ENCODE measurements at places on chromosomes 6 and 20.

DNA sequence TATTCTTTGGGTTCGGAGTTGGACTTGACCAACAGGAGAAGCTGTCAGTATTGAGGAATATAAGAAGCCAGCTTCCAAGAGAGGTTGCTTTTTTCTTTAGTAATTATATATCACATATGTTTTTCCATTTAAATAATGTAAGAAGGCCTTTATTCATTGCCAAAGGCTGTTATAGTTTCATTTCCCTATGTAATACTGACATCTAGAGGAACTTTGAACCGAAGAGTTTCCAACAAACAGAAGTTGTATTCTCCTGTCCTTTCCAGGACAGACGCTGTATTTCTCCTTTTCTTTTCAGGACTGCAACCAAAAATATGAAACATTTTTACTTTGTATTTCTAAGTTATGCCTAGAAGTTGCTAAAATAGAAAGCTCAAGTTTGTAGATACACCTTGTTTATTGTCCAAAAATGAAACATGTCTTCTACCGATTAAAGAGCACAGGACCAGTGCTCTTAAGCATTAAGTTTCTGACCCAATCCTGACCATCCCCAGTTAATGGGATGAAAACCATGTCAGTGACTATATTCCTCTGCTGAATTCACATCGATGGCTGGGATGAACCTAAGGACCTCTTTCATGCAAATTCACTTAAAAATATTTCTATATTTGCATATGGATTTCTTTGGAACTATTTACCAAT lies 55.1 kb downstream of the MYLK4 start:
- DNase-seq: no peak

DNA sequence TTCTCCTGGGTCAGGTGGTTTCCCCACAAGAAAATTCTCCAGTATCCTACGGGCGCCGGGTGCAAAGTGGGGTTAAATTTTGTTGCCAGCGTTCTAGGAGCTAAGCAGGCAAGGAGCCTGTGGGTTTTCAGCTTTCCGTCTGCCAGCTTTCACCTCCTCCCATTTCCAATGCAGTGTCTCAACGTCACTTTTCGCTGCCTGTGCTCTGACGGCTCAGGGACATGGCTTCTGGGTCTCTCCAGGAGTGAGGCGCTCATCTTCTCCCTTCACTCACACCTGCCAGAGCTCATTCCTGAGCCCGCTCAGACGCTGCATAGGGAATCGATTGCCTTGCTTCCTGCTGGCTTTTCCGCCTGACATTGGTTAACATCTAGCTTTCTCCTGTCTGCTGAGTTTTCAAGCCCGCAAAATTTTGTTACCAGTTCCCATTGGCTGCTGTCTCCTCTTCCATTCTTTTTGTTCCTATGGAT lies 7.3 kb upstream of the NAA20 start:
- no peak for DNase-seq

- no peak for DNase-seq
Measured at GRCh38 chr20:46696791-46697279, 7.6 kb upstream of the TP53RK start.

DNA sequence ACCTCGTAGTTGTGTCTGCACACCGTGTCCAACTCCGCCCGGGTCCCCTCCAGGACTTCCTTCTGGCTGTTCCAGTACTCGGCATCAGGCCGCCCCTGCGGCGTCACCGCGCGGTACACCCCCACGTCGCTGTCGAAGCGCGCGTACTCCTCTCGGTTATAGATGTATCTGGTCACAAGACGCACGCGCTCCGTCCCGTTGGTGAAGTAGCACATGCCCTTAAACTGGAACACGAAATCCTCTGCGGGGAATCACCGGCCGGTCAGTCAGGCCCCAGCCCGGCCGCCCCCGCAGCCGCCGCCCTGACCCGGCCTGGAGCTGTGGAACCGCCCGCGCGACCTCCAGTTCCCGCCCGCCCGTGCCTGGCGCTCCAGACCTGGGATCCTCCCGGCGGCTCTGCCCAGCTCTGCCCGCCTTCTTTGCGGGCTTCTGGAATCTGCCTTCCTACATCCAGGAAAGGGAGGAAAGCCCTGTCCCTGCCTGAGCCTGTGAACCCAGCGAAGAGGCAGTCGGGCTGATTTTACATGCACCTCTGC lies 1.6 kb downstream of the HLA-DQB1 start:
- peak; percentile 56 for DNase-seq

DNA sequence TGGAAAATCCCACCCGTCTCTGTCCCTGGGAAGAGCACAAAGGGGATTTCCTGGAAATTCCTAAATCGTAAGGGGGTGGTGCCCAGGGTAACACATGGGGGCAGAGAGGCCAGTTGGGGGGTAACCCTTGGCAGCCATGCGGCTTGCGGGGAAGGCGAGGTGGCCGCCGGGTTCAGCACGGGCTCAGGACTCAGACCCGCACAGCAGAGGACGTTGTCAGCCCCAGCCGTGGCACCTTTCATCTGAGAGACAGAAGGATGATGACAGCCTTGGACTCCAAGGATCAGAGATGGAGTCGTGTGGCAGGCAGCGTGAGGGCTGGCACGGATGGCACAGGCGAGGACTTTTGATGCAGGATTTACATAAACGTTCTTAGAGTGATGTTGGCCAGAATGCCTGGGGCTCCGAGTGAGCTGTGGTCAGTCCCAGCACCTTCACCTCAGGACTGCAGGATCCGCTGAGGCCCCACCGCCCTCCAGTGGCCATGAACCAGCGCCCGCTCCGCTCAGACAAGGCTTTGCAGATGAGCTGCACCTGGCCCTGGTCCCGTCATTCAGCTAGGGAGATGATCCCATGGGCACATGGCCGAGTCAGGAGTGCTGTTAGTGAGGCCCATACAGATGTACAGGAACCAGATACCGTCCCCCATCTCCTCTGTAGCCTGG lies 190.3 kb downstream of the TAF4 start:
- no peak for DNase-seq

- no peak for DNase-seq
Measured at GRCh38 chr20:11219192-11219591, 545.4 kb upstream of the JAG1 start.

GRCh38 chr6:111871207-111871606 lies 2.0 kb downstream of the FYN start:
- no peak for DNase-seq

GRCh38 chr6:43796168-43796567 lies 26.2 kb downstream of the VEGFA start:
- DNase-seq: no peak

- peak; percentile 56 for DNase-seq
Measured at GRCh38 chr6:143940011-143940597, 68.0 kb downstream of the PLAGL1 start.

DNA sequence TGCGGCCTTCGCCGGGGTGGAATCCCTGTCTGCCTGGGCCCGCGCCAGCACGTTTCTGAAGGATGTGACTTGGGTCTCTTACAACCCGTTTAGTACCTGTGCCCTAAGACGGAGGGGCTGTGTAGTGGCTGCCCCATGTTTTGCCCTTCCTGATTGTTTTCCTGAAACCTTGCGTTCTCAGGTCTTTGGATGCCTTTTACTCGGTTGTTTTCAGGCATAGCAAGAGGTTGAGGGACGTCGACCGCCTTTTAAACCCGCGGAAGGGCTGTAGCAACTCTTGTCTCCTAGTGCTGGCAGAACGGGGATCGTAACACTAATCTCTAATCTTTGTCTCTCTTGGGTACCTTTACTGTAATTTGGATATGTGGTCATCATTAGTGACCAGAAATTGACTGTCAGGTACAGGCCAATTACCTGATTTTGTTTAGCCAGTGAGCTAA lies 706 bp upstream of the NANP start:
- no peak for DNase-seq

DNA sequence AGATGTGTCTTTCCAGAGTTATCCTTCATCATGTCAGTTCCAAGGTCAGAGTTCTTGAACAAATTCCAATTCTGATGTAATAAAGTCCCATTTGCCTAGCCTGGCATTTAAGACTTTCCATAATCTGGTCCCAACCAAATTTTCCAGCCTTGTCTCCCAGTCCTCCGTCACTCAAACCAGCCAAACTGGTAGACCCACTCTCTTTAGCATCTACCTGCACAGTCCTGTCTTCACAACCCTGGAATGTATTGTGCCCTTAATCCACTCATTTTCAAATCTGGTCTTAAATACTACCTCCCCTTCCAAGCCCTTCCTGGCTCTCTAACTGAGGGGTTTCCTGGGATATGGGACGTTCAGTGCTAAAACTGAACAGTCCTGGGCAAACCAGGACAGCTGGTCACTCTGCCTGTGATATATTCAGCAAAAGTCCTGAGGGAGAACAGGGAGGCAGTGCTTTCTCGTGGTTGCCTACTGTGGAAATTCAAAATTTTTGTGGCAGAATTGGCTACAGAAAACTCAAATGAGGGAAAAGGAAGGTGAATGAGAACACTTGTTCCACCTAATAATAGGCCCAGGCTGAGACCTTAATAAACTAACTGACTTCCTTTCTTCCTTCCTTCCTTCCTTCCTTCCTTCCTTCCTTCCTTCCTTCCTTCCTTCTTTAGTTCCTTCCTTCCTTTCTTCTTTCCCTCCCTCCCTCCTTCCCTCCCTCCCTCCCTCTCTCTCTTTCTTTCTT lies 10.8 kb upstream of the AKAP7 start:
- no peak for DNase-seq

GRCh38 chr6:100126790-100127484 lies 132.9 kb upstream of the MCHR2 start:
- DNase-seq: no peak

DNA sequence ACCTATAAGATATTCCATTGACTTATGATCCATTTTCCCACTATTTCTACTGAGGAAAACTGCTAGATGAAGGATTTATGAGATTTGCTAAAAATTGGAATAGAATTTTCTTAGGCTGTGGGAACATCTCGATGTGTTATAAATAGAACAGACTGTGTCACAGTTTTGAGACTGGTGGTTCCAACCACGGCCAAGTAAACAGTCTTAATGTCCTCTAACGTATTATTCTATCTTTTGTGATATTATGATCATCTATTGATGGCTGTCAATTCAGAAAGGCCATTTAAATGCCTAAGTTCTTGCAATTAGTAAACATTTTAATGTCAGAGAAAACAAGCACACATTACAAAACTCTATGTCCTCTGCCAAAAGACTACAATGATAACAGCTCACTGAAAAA lies 71.5 kb upstream of the PLN start:
- DNase-seq: no peak

GRCh38 chr6:85405853-85406198 lies 44.1 kb upstream of the NT5E start:
- DNase-seq: no peak

- DNase-seq: no peak
Measured at GRCh38 chr20:61985096-61985495, 80.6 kb downstream of the TAF4 start.

DNA sequence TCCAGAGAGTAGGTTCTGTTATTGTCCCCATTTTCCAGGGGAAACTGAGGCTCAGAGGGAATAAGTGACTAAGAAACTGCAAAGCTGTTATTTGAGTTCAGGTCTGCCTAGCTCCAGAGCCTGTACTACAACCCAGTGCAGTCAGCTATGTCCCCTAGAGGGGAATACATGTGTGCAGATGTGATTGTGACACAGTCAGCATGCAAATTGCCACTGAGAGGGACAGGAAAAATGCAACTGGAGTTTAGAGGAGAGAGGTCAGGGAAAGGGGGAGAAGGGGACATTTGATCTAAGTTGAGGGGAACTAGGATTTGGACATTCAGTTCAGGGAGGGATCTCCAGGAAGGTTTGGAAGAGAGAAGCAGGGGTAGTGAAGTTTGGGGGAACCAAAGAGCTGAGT lies 38.6 kb upstream of the EPB41L1 start:
- no peak for DNase-seq

- DNase-seq: no peak
Measured at GRCh38 chr6:67933278-67933677, 701.8 kb upstream of the ADGRB3 start.

GRCh38 chr6:129331450-129332138 lies 378.4 kb downstream of the ARHGAP18 start:
- DNase-seq: no peak

DNA sequence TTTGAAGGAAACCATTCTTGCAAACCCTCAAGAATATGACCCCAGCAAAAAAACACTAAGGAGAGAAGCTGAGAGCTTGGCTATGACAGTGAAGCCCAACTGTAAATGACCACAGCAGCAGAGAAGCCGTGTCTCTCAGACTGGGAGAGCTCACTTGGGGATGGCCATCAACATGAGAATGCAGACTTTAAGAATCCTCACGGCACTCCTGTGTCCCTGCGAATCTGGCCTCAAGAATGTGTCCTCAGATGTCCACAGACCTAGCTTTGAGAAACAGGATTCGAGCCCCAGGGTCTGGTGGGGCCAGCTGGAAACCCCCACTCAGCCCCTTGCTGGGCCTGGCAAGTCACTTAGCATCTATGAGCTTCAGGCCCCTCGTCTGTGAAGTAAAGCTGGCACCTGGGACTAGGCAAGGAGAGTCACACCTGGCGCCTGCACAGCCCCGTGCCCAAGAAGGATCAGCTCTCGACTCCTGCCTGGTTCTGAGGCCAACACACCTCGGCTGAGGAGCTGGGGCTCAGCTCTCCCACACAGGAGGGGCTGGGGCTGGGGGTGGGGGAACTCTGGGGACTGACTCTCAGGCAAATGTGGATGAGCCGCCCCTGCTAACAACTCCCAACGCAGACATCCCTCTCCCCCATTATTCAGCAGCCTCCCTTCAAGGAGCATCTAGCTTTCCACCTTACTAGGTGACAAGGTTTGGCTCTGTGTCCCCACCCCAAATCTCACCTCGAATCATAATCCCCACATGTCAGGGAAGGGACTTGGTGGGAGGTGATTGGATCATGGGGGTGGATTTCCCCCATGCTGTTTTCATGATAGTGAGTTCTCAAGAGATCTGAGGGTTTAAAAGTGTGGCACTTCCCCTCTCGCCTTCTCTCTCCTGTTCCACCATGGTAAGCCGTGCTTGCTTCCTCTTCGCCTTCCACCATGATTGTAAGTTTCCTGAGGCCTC lies 97.7 kb downstream of the GRM4 start:
- no peak for DNase-seq

GRCh38 chr6:147227770-147228320 lies 23.6 kb downstream of the STXBP5 start:
- DNase-seq: no peak

DNA sequence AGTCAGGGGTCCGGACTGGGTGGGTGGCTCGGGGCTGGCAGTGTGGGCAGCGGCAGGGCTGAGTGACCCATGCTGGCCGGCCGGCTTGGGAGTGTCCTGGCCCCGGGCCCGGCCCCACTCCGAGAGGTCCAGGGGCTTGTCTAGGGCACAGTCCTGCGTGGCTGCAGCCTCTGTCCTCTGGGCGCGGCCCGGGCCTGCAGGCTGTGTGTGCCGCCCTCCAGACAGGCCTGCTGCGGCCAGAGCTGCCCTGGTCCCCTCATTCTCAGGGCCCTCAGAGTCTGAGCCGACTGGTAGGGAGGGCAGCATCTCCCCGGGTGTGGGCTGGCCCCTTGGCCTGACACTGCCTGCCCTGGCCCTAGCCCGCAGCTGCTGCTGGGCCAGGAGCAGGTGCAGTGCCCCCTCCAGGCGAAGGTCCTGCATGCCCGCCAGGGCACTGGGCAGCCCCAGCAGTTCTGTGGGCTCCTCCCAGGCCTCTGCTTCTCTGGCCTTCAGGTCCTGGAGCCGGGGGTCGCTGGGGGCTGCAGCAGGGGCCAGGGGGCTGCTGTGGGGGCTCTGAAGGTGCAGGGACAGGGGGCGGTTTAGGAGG lies 6.9 kb upstream of the CABLES2 start:
- DNase-seq: no peak

GRCh38 chr6:10535193-10535592 lies 14.0 kb downstream of the GCNT2 start:
- DNase-seq: no peak

Measured in stimulated activated CD4-positive, alpha-beta T cell treated with anti-CD3 and anti-CD28 coated beads, Interleukin-2, amount 100 ng/mL, for 24 hours (primary cell).